ENCODE measurements at places on chromosomes 16 and 17.

GRCh38 chr16:54890381-54890780 lies 40.3 kb upstream of the IRX5 start:
- no peak for DNase-seq

- no peak for DNase-seq
Observed at GRCh38 chr16:23595246-23595950, 718 bp downstream of the NDUFAB1 start.

GRCh38 chr16:66383551-66383950 lies 17.1 kb downstream of the CDH5 start:
- no peak for DNase-seq

- DNase-seq, result no peak
Observed at GRCh38 chr17:44011876-44012275, 2.9 kb downstream of the TMEM101 start.

- DNase-seq, result no peak
Observed at GRCh38 chr16:12781777-12782176, 21.9 kb downstream of the CPPED1 start.
